Forelimb muscle (tissue), 1 donor: ENCODE measurements at places on chromosomes 3 and 15.
A peak's percentile ranks its signal among the peaks of the same experiment; 100 is the strongest.

DNA sequence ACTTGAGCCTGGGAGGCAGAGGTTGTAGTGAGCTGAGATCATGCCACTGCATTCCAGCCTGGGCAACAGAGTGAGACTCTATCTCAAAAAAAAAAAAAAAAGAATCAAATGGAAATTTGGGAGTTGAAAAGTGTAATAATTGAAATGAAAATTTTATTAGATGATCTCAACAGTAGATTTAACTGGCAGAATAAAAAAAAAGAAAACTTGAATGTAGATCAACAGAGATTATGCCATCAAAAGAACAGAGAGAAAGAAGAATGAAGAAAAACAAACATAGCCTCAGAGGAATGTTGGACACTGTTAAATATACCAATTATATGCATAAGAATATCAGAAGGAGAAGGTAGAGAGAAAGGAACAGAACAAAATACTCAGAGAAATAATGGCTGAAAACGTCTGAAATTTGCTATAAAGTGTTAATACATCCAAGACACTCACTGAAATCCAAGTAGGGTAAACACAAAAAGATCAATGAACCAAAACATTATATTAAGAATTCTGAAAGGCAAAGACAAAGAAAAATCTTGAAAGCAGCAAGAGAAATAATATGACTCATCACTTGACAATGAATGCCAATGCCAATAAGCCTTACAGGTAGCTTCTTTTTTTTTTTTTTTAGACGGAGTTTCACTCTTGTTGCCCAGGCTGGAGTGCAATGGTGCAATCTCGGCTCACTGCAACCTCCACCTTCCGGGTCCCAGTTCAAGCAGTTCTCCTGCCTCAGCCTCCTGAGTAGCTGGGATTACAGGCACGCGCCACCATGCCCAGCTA lies 14.6 kb upstream of the ELP6 start:
- DNase-seq: no peak

DNA sequence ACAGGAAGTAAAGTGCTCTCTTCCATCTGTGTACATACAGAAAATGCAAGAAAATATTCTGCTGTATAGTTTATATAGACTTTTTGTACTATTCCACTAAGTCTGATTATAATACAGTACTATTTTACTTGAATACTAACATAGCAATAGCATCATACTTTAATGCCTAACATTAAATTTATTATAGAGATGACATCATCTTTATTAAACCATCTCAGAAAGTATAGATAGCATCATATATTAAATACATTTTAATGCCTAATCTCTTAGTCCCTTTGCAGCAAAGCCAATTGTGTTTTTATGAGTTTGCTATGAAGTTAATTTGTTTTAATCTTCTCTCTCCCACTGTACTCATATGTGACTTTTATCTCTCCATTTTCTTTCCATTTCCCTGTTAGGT lies 39.7 kb upstream of the ZDHHC23 start:
- DNase-seq: no peak

GRCh38 chr3:133476971-133477375 lies 77.1 kb downstream of the BFSP2 start:
- no peak for DNase-seq

DNA sequence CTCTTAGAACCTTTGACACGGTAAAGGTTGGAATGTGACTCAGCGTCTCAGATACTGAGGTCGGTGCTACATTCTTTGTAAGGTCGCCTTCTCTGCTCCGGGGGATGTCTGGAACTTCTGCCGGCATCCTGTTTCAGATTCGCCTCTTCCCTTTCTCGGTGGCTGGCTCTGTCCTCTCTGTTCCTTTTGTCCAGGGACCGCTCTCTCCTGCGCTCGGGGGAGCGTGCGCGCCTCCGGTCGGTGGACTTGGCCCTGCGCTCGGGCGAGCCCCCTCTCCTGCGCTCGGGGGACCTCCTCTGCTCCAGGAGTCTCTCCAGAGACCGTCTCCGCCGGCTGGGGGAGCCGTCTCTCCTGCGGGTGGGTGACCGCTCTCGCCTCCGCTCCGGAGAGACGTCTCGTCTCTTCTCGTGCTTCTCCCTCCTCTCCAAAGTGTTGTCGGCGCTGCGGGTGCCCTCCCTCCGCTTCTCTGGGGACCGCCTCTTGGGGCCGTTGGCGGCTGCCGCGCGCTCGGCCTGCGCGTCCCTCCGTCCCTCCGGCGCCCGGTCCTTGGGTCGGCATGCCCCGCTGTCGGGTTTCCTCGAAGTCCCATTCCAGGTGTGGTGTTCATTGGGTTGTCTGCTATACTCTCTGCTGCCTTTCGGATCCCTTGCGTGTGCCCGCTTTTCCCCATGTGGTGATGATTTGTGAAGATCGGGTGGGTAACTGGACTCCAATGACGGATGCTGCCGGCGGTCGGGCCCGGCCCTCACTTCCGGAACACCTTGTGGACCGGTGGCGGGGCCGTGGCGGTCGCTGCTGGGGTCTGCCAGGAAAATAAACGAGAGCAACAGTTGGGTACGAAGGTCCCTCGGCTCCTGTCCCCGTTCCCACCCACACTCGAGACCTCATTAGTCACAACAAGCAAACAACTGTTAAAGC lies 668.8 kb upstream of the ADAMTS9 start:
- DNase-seq: no peak

DNA sequence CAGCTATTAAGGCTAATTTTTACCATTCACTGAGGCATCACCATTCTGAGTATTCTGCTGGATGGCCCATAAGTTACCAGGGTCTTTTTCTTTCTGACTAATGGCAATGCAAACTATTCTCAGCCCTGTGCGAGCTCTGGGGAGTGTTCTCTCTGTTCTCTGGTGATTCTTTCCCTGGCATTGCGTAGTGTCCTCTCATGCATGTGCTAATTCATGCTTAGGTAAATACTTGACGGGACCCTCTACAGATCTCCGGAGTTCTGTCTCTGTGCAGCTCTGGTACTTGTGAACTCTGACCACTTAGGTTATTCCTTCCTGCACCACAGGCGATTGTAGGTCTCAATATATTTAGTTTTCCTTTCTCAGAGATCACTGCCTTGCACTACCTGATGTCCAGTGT lies 34.8 kb downstream of the UBE2E1 start:
- no peak for DNase-seq

DNA sequence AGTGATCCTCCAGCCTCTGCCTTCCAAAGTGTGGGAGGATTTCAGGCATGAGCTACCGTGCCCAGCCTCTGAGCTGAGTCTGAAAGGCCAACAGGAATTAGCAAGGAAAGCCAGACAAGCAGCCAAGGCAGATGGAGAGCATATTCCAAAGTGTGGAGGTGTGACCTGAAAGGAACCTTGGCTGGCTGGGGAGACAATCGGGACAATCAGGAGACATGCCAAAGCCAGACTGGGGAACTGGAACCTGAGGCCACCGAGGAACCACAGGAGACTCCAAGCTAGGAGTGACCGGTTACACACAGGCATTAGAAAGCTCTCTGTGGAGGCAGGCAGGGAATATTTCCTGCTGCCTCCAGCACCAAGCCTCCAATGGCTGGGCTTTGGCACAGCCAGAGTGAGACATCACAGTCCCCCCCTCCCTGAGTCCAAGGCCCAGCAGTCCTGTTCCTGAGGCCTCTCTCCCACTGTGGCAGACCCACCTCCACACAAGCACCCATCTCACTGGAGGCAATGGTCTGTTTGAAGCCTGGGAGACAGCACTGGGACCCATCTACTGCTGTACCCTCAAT lies 4.5 kb upstream of the C15orf39 start:
- no peak for DNase-seq

DNA sequence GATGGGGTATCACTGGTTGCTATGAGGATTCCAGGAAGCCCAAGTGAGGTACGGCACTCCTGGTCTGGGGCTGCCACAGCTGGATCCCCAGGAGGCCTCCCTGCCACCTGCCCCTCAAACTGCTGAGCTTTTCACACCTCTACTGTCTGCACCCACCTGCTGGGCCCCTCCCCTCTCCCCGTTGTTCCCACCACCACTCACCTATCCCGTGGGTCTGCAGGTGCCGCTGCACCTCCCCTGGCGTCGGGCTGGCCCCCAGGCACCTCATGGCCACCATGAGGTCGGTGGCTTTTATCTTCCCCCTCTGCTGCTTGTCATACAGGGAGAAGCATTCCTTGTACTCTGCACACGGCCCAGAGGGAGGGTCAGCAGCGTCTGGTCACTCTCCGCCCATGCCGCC lies 5.8 kb downstream of the CALML4 start:
- DNase-seq: no peak

- peak; percentile 60 for DNase-seq
Measured at GRCh38 chr3:197354568-197355001, 56.2 kb upstream of the DLG1 start.

DNA sequence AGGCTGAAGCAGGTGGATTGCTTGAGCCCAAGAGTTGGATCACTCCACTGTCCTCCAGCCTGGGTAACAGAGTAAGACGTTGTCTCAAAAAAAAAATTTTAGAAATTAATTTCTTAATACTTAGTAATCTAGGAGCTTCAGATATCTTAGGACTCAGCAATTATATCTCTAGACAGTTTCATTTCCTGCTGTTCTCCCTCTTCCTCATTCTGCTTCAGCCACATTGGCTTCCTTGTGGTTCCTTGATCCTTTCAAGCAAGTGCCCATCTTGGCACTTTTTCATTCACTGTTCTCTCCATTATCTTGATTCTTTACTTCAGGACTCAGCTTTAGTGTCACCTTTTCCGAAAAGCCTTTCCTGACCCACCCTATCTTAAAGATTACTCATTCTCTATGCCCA lies 22.5 kb downstream of the TMEM202 start:
- no peak for DNase-seq

- DNase-seq: no peak
Measured at GRCh38 chr15:34754674-34755418, at the start of gene GJD2. GJD2 (minus strand) TSS chr15:34754998; CDS start chr15:34754488, 510 bp downstream.

DNA sequence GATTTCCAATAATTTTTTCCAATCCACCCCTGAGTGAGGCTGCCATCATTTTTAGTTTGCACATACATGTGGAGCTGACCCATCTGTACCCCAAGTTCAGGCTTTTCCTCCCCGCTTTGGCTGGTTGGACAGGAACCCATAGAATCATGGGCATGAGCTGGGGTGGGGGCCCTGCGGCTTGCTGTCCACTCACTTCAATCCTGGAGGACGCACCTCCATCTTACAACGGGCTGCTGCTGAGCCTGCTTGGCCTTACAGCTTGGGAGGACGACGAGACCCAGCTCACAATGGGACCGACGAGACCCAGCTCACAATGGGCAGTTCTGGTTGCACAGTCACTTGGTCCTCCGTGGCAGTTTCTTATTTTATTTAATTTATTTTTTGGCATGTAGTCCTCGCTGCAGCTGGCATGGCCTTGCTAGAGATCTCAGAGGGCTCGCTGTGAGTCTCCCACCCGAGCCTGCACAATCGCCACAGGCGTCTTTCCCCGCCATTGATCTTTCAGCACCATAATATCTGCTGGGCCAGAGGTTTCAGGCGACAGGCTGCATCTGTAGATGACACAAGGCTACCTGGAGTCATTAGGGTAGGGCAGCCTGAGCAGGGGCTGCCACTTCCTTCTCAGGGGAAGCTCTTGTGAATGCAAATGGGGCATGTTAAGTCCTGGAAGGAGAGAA lies 19.6 kb upstream of the EPHB3 start:
- no peak for DNase-seq

- no peak for DNase-seq
Measured at GRCh38 chr15:69908590-69909420, 188.9 kb downstream of the TLE3 start.

GRCh38 chr3:110664148-110664547 lies 407.5 kb upstream of the NECTIN3 start:
- no peak for DNase-seq

- no peak for DNase-seq
Measured at GRCh38 chr3:154660811-154661210, 230.8 kb upstream of the GPR149 start.

GRCh38 chr3:133862161-133862560 lies 33.5 kb downstream of the RAB6B start:
- DNase-seq: no peak

- DNase-seq: no peak
Measured at GRCh38 chr3:14374444-14374883, 27.9 kb upstream of the SLC6A6 start.

- DNase-seq: no peak
Measured at GRCh38 chr15:77518458-77518857, 97.8 kb downstream of the HMG20A start.

DNA sequence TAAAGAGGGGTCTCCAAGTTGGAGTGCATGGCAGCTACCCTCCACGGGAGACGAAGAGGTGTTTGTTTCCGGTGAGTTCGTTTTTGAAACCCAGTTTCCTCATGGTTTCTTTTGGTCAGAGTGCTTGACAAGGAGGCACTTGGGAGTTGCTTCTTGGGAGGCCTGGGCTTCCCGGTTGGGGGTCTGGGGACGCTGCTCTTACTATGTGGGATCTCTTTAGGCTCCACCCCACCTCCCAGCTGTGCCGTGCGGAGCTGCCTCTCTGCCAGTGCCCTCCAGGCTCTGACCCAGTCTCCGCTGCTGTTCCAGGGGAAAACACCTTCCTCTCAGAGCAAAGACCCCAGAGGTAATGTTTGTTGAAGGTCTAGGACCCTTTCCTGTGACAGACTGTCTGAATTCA lies 29.6 kb downstream of the KIF7 start:
- DNase-seq: no peak

GRCh38 chr3:126523745-126524428 lies at the start of gene CHST13:
CHST13 (plus strand) TSS chr3:126524155; CDS start chr3:126524333, 178 bp downstream.
- DNase-seq: no peak

DNA sequence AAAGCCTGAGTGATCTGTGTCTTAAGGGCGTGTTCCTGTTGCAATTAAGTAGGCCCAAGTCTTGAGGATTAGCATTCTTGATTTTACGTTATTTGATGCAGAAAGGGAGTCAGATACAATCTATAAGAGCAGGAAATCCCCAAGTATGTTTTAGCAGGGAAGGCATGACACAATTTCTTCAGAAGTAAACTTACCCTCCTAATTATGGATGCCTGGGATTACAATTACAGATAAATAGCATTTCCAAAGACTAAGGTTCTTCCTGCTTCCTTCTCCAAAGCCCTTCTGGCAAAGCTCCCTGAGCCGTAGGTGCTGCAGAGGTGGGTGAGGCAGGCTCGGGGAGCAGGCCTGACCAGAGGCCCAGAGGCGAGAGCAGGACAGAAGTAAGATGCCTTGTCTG lies 34.9 kb upstream of the ST6GAL1 start:
- no peak for DNase-seq

GRCh38 chr3:72810063-72810462 lies 38.2 kb downstream of the SHQ1 start:
- no peak for DNase-seq
